ENCODE measurements at places on chromosomes 6 and 20. TPM values are rescaled to one million over a fixed set of nuclear protein-coding genes. Genes with fewer than 3 reads are reported as not detected.

ZNF831 gene
- 0.96 TPM for total RNA-seq

- no peak for DNase-seq
- H3K4me3 ChIP-seq: no peak overlapping the region
- H3K27me3 ChIP-seq: no peaks in the 10 kb centered on the region
- H3K4me1 ChIP-seq: peaks cover 7% of the 10 kb centered on the region
- no peaks in the 10 kb centered on the region for H3K36me3 ChIP-seq
- no peak overlapping the region for H3K27ac ChIP-seq
These were observed 5.2 kb upstream of the HMGN3 start for GRCh38 chr6:79239536-79240168.

LTB gene
- not detected for total RNA-seq

DNA sequence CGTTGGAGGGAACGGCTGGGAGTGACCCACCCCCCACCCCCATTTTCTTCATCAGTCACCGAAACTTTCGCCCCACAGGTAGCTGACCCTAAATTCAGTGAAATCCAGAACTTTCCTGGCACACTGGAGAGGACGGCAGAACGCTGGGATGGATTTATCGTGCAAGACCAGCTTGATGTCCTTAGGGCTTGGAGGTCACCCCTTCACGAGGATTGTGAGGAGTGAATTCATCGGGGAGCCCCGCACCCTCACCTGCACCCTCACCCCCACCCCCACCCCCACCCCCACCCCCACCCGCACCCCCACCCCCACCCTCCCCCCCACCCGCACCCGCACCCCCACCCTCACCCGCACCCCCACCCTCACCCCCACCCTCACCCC, 13.3 kb upstream of the TCFL5 start:
- no peaks in the 10 kb centered on the region for H3K36me3 ChIP-seq
- H3K27ac ChIP-seq: peak overlapping the region; percentile 52
- DNase-seq: no peak
- no peak overlapping the region for H3K4me3 ChIP-seq
- no peaks in the 10 kb centered on the region for H3K27me3 ChIP-seq

SLC22A2 gene
- not detected for total RNA-seq

- H3K27me3 ChIP-seq: no peaks in the 10 kb centered on the region
- H3K4me3 ChIP-seq: no peak overlapping the region
- DNase-seq: no peak
- H3K4me1 ChIP-seq: peaks cover 39% of the 10 kb centered on the region
These were observed 43.2 kb upstream of the NT5E start for GRCh38 chr6:85406641-85407075.

- H3K27me3 ChIP-seq: no peaks in the 10 kb centered on the region
- H3K4me3 ChIP-seq: no peak overlapping the region
- H3K36me3 ChIP-seq: no peaks in the 10 kb centered on the region
- no peaks in the 10 kb centered on the region for H3K4me1 ChIP-seq
- DNase-seq: no peak
These were observed 41.6 kb upstream of the TMEM244 start for GRCh38 chr6:129902681-129903080.

DNA sequence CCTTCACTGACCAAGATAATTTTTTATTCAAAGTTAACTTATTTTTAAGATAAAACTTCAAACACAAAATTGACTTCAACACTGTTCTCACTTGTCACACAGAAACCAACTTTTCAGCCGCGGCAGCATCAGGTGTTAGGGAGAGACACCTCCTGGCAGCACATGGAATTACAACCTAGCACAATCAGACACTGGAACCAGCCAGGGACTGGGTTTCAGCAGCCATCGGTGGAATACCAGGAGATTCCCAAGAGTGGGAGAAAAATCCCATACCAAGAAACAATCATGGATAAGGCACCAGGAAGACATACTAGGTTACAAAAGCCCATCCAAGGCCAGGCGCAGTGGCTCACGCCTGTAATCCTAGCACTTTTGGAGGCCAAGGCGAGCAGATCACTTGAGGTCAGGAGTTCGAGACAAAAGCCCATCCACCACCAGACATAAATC, 70.0 kb downstream of the SNX5 start:
- DNase-seq: peak; percentile 81
- H3K36me3 ChIP-seq: no peaks in the 10 kb centered on the region
- no peaks in the 10 kb centered on the region for H3K4me1 ChIP-seq
- no peak overlapping the region for H3K4me3 ChIP-seq

DNA sequence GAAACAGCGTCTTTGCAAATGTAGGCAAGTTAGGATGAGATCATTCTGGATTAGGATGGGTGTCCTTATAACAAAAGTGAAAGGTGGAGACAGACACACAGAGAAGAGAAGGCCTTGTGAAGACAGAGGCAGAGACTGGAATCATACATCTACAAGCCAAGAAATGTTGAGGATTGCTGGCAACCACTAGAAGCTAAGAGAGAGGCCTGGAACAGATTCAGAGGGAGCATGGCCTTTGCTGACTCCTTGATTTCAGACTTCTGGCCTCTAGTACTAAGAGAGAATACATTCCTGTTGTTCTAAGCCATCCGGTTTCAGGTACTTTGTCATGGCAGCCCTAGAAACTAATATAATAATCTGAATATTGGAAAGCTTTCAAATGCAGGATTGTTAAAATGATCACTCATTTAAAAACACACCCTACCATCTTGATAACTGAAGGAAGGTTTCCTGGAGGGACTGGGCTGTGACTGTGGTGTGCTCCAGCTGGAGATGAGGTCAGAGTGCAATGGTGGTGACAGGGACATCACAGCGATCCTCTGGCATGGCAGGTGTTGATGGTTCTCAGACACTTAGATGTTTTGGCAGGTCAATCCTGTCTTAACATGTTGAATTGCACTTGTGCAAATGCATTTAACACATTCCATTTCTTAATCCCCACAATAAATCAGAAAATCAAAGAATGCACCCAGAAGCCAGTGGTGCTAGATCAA, 25.1 kb downstream of the CD83 start:
- H3K27ac ChIP-seq: no peak overlapping the region
- no peaks in the 10 kb centered on the region for H3K27me3 ChIP-seq
- H3K4me3 ChIP-seq: no peak overlapping the region
- DNase-seq: no peak
- no peaks in the 10 kb centered on the region for H3K36me3 ChIP-seq

SIRPA gene
- 9.0 TPM for total RNA-seq

BEND6 gene
- total RNA-seq: not detected

GRCh38 chr6:286681-287488, 5.4 kb upstream of the DUSP22 start:
- no peaks in the 10 kb centered on the region for H3K4me1 ChIP-seq
- H3K36me3 ChIP-seq: no peaks in the 10 kb centered on the region
- no peak overlapping the region for H3K27ac ChIP-seq

DNA sequence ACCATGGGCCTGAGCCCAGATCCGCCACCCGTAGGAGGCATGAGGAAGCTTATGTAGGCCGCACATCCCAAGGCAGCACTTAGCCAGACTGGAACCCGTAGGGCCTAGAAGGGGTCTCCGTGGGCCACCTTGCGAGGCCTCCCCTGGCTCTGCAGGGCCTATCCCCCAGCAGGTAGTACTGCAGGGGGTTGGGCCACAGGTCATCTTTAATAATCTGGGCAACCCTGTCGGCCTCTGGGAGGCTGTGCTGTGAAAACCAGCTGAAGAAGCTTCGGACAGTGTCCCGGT, 18.5 kb downstream of the PLAGL2 start:
- H3K36me3 ChIP-seq: no peaks in the 10 kb centered on the region
- no peak overlapping the region for H3K27ac ChIP-seq
- DNase-seq: no peak
- H3K27me3 ChIP-seq: no peaks in the 10 kb centered on the region
- peaks cover 13% of the 10 kb centered on the region for H3K4me1 ChIP-seq

DNA sequence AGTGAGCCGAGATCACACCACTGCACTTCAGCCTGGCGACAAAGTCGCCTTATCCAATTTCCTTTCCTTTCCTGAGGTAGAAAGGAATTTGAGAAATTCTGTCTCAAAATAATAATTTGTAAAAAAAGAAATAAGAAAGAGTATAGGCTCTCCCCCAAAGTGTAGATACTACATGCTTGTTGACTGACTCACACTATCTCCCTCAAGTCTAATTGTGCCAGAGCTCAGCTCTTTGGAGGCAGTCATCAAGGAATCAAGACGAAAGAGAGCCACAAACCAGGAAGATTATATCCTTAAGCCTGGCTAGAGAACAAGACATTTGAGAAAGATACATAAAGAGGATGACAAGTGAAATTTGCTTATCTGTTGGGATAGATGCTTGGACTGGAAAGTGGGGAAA, 3.7 kb upstream of the FKBPL start:
- no peak for DNase-seq
- H3K27me3 ChIP-seq: no peaks in the 10 kb centered on the region
- no peak overlapping the region for H3K4me3 ChIP-seq
- H3K27ac ChIP-seq: no peak overlapping the region

GRCh38 chr6:195861-196360, 96.4 kb upstream of the DUSP22 start:
- peaks cover 7% of the 10 kb centered on the region for H3K4me1 ChIP-seq
- H3K36me3 ChIP-seq: no peaks in the 10 kb centered on the region
- DNase-seq: no peak
- peak overlapping the region; percentile 53 for H3K27ac ChIP-seq
- no peak overlapping the region for H3K4me3 ChIP-seq
- H3K27me3 ChIP-seq: no peaks in the 10 kb centered on the region

DNA sequence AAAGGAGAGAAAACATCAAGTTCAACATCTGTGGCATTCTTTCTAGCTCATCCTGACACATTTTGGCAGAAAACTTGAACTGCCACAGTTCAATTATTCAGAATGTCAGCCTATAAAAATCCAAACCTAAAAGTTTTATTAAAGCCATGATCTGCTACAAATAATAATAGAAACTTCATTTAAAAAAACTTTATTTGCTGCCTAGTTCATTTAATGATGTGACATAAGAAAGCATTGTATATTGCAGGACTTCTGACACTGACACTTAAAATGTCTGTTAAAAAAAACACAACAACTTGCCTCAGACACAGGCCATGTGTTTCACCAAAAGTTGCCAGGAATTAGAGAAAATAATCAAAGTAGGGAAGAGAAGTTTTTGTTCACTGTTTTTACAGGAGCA, 88.3 kb upstream of the HTR1E start:
- no peaks in the 10 kb centered on the region for H3K27me3 ChIP-seq
- no peaks in the 10 kb centered on the region for H3K36me3 ChIP-seq
- DNase-seq: no peak
- no peak overlapping the region for H3K4me3 ChIP-seq

GRCh38 chr20:51953731-51954340, 151.5 kb upstream of the SALL4 start:
- no peak for DNase-seq
- no peak overlapping the region for H3K27ac ChIP-seq
- H3K36me3 ChIP-seq: no peaks in the 10 kb centered on the region
- H3K27me3 ChIP-seq: no peaks in the 10 kb centered on the region
- no peaks in the 10 kb centered on the region for H3K4me1 ChIP-seq
- no peak overlapping the region for H3K4me3 ChIP-seq
